ENCODE measurements at places on chromosomes 12 and 14. TPM values are rescaled to one million over a fixed set of nuclear protein-coding genes. Genes with fewer than 3 reads are reported as not detected.
A peak's percentile ranks its signal among the peaks of the same experiment; 100 is the strongest.

Gene EIF2B2
- 22.9 TPM for total RNA-seq

Gene IL23A
- total RNA-seq = 44.9 TPM

Gene IRAK3
- total RNA-seq = 2.4 TPM

DNA sequence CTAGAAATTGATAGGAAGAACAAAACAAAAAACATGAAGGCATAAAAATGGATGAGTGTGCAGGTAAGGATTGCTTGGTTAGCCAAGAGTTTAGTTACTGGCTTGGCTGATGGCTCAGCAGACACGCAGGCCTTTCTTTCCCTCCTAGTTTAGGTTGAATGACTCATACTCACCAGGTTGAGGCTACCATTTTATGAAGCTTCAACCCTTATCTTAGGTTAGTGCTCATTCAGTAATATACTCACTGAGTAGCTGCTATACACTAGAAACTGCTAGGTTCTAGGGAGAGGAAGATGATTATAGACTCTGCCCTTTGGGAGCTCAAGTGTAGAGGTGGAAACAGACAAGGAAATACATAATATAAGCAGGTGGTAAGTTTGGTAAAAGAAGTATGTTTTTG lies 6.0 kb downstream of the P3H3 start:
- no peak for DNase-seq

- no peak for DNase-seq
Measured at GRCh38 chr12:126706300-126706699, 1560.7 kb upstream of the TMEM132C start.

DNA sequence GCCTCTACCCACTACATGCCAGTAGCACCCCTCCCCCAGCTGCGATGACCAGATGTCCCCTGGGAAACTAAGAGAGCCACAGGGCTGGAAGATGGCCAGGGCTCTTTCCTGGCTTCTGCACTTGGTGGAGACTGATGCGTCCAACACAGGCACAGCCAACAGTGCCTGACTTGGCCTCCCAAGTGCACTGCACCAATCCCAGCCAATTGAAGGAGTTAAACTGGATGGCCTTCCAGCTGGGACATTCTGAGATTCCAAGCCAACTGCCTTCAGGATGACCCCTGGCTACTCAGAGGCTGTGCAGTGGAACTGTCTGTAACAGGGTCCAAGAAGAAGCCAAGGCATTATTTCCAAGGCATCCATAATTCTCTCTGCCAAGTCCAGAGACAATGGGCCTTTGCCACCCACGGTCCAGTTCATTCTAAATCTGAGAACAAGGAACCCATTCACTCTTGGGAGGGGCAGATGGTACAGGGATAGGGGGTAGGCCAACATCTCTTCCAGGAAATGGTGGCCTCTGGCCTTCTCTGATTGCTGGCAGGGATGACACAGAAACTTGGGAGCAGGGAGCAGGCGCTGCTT lies 35.2 kb downstream of the PRIMA1 start:
- DNase-seq = no peak

- DNase-seq = no peak
Measured at GRCh38 chr12:30399859-30400258, 295.8 kb downstream of the IPO8 start.

DNA sequence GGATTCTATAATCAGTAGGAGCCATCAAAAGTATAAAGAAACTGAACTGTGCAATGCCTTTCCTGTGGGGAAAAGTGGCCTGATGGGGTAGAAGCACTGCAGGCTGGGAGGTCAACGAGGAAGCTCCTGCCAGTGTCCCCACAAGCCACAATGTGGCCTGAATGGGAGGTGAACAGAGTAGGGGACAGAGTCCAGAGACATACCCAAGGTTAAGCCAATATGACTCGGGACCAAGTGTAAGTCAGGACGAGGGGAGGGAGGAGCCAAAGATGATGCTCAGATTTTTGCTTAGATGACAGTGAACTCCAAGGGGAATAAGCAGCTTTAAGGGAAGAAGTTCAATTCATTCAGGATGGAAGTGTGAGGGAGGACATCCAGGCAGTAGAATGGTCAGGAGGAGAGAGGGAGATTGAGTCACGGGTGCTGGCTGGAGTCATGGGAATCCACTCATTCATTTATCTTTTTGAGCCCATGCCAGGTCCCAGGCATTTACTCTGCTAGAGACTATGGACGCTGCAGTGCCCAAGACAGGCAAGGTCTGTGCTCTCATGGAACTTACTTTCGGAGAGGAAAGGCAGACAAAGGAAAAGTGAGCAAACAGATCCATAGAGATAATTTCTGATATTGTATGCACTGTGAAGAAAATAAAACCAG lies 29.1 kb downstream of the DPF3 start:
- DNase-seq = no peak

GRCh38 chr14:86770186-86770585 lies 1222.8 kb downstream of the GALC start:
- no peak for DNase-seq

DNA sequence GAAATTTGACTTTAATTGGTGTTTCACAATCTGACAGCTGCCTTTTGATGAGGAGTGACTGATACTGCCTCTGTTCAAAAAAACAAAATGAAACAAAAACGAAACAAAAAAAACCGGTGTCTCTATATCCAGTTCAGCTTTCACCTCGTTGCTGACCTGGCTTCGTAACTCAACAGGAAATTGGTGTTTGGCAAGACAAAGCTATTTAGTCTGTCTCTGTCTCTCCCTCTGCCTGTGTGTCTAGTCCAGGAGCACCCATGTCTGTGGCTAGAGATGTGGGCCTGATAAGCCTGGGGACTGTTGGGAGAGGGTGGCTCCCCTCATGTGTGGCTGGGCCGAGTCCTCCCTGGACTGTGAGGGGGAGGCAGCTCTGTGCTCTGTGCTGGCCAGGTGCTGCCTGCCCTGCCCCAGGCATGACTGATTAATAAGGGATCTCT lies 11.3 kb downstream of the CACNA1C start:
- no peak for DNase-seq

- no peak for DNase-seq
Measured at GRCh38 chr14:64945431-64946178, 3.1 kb upstream of the GPX2 start.

DNA sequence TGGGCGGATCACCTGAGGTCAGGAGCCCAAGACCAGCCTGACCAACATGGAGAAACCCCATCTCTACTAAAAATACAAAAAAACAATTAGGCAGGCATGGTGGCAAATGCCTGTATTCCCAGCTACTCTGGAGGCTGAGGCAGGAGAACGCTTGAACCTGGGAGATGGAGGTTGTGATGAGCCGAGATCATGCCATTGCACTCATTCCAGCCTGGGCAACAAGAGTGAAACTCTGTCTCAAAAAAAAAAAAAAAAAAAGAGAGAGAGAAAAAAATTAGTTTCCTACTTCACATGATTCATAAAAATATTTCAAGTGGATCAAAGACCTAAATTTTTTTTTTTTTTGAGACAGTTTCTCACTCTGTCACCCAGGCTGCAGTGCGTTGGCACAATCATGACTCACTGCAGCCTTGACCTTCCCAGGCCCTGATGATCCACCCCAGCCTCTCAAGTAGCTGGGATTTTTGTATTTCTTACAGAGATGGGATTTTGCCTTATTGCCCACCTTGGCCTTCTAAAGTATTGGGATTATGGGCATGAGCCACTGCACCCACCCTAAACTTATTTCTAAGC lies 24.9 kb downstream of the FCF1 start:
- no peak for DNase-seq

DNA sequence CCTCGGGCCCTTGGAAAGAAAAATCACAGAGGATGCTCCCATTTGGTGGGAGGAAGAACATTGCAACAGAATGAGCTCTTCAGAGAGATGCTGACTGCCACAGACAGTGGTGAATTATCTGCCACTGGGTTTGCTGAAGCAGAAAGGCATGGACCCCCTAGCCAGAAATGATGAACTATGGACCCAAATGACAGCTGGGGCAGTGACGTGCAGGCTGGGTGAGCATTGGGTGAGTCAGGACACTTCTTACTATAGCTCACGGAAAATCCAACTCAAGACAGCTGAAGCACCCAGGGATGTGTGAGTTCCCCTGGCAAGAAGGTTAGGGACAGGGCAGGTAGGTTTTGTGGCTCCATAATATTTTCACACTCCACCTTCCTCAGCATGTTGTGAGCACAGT lies 993.2 kb downstream of the BCL11B start:
- no peak for DNase-seq

GRCh38 chr12:121579190-121579791 lies 1.5 kb downstream of the KDM2B start:
- peak; percentile 32 for DNase-seq

Data from T-helper 17 cell (primary cell).